Right atrium auricular region (tissue), 2 donors: ENCODE measurements at places on chromosomes 4 and X. TPM values are rescaled to one million over a fixed set of nuclear protein-coding genes. Genes with fewer than 3 reads are reported as not detected.

Gene NAP1L5
- 6.6 TPM for total RNA-seq

Gene SSX5
- total RNA-seq = not detected

Gene BTK
- total RNA-seq = 2.1 TPM

Gene CRLF2
- total RNA-seq = not detected

Gene MSANTD1
- total RNA-seq = not detected

Gene DMRTC1B
- not detected for total RNA-seq

Gene CFAP299
- not detected for total RNA-seq

Gene HDX
- 2.9 TPM for total RNA-seq

Gene PNMA6F
- not detected for total RNA-seq

Gene ZBTB33
- total RNA-seq = 6.0 TPM

Gene GAGE2A
- total RNA-seq = not detected
